ENCODE measurements at places on chromosomes 3 and 15.

GRCh38 chr15:99305761-99306505, 54.7 kb downstream of the LRRC28 start:
- no peak for DNase-seq

- DNase-seq: no peak
Observed at GRCh38 chr15:63435204-63435820, 53.7 kb upstream of the CA12 start.

- DNase-seq: no peak
Observed at GRCh38 chr3:45852828-45853227, 10.9 kb upstream of the LZTFL1 start.

GRCh38 chr15:71431343-71432336, 316.4 kb downstream of the THSD4 start:
- no peak for DNase-seq

Measured in activated CD8-positive, alpha-beta T cell treated with anti-CD3 and anti-CD28 coated beads for 36 hours (primary cell).